NCI-H2081 (cell line): ENCODE measurements at places on chromosomes 3 and 15.

DNA sequence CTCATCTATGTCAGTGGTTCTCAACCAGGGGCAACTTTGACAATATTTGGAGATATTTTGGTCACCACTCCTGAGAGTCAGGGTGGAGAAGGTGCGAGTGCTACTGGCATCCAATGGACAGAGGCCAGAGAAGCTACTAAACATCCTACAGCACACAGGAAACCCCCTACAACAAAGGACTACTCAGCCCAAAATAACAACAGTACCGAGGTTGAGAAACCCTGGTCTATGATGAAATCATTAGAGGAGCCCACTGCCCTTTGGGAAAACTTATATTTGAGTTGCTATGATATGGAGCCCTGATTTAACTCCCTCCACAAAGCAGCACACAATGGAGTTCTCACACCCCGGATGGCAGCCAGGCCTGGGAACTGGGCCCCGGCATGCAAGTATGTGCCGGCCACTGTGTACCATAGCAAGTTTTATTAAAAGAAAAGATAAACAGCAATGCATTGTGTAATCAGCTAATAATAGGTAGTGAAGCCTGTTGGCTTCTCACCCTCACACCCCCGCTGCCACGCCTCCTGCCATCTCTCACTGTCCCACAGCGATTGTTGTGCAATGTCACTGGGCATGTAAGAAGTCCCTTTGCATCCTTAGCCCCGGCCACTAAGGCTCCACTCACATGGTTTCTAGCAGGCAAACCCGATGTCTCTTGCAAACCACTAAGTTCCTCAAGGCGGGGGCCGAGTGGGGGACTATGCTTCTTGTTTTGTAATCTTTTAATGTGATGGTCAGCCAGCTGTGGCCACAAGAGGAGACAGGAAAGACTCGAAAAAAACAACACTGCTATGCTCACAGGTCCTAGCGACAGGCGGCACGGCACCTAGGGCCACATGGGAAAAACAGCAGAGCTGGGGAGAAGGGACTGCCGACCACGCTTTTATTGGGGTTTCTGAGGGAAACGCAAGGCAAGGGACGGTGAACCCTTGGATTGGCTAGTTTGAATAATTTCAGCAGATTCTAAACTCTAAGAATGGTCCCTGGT, 110.0 kb downstream of the AQP9 start:
- no peak for DNase-seq

DNA sequence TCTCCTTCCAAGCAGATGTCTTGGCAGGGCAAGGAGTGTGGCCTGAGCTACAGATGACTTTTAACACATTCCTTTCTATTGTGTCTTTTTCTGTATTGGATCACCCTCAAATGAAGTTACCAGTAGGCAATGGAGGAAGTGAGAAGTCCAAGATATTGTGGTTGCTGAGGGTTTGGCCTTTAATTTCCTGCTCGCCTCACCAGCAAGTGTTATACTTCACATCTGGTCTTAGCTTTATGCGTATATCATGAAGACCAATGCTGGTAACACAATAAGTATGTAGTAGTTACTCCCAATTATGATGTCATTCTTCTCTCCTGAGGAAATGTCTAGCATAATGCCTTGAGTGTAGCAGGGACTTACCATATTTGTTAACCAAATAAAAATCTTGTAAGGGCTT, 179.9 kb downstream of the ZIC1 start:
- no peak for DNase-seq

- DNase-seq, result peak; percentile 98
Observed at GRCh38 chr3:72661115-72661457, 187.2 kb downstream of the SHQ1 start.

DNA sequence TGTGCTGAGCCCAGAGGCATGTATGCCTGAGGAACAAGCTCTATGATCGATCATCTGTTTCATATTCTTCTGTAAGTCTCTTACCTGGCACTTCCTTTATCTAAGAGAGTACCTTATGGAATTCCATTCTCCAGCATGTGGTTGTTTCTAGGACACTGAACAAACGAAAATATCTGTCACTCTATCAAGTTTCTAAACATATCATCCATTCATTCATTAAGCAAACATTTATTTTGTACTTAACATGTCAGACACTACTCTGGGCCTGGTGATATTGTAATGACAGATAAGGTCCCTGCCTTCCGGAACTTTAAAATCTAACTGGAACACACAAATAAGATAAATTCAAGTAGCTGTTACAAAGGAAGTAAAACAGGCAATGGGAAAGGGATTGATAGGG, 477.1 kb downstream of the IGSF11 start:
- no peak for DNase-seq
